ENCODE measurements at places on chromosomes 11 and 22.

- DNase-seq, result peak; percentile 41
Measured at GRCh38 chr11:3959015-3959902, 103.8 kb downstream of the STIM1 start.

- DNase-seq, result no peak
Measured at GRCh38 chr11:62484352-62484751, 62.3 kb downstream of the AHNAK start.

DNA sequence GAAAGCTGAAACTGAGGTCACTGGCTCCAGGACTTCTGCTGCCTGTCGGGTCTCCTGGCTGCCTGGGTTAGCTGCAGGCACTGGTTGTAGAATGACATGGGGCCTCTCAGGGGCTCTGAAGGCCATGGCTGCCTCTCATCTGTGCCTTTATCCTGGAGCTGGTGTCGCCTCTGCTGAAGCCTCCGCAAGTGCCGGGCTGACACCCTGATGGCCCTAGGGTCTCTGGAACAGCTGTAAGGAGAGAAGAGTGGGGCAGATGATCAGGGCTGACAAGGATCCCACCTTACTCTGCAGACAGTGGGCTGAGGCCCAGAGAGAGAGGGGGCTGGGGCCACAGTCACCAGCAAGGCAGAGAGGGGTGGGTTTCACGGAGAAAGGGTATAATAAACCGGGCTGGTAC, 4.6 kb downstream of the PLA2G3 start:
- no peak for DNase-seq

GRCh38 chr22:32920032-32920628, 118.6 kb downstream of the TIMP3 start:
- DNase-seq, result peak; percentile 84

GRCh38 chr22:19067696-19068348, 54.4 kb downstream of the DGCR2 start:
- no peak for DNase-seq

GRCh38 chr11:47948137-47948536, 32.2 kb upstream of the PTPRJ start:
- DNase-seq, result no peak

DNA sequence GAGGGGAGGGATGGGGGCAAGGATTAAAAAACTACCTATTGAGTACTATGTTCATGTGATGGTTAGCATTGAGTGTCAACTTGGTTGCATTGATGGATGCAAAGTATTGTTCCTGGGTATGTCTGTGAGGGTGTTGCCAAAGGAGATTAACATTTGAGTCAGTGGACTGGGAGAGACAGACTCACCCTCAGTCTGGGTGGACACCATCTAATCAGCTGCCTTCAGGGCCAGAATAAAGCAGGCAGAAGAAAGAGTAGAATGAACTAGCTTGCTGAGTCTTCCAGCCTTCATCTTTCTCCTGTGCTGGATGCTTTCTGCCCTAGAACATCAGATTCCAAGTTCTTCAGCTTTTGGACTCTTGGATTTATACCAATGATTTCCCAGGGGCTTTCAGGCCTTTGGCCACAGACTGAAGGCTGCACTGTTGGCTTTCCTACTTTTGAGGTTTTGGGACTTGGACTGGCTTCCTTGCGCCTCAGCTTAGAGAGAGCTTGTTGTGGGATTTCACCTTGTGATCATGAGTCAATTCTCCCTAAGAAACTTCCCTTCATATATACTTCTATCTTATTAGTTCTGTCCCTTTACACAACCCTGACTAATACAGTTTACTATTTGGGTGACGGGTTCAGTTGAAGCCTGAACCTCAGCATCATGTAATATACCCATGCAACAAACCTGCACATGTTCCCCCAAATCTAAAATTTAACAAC, 70.2 kb downstream of the MTNR1B start:
- DNase-seq, result no peak

- DNase-seq, result no peak
Measured at GRCh38 chr22:27046086-27046485, 388.7 kb downstream of the MIAT start.

- DNase-seq, result no peak
Measured at GRCh38 chr22:20486229-20486628, 9.4 kb downstream of the KLHL22 start.

DNA sequence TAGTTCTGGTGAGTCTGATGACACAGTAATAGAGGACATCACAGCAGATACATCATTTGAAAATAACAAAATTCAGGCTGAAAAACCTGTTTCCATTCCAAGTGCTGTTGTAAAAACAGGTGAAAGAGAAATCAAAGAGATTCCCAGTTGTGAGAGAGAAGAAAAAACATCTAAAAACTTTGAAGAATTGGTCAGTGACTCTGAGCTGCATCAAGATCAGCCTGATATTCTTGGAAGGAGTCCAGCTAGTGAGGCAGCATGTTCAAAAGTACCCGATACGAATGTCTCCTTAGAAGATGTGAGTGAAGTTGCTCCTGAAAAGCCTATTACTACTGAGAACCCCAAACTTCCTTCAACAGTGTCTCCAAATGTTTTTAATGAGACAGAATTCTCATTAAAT, 38.7 kb downstream of the RTN3 start:
- DNase-seq, result no peak

DNA sequence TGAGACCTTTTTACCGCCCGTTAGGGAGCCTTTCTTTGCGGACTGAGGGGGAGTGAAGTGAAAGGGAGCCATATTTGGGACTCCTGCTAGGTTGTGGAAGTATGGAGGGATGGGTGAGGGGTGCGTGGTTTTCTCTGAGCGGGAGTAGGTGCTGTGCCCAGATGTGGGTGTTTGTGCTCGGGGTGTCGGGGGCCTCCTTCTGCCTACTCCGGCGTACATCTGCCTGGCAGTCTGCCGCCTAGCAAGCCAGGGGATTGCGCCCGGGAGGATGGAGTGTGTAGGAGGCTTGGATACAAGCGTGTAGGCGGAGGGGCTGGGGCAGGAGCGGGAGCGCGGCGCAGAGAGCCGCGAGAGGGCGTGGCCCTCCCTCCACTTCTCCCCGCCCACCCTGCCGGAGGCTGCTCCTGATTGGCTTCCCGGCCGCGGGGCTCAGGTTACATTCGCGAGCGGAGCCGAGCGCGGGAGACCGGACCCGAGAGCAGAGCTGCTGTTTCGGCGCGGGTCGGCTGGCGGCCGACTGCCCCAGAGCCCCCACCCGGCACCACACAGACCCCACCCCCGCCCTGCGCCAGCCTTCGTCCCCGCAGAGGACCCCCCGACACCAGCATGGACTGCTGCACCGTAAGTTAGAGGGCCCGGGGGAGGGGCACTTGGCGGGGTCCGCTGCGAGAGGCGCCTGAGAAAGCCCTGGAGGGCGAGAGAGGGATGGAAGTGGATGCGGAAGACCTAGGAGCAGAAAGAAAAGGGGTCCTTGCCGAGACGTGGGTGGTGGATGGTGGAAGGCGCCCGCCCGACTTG, at the start of gene NRGN:
TSS of gene NRGN (plus strand) at position 464 of the 798 bp plus-strand sequence. CDS start at position 607, 143 bp downstream.
- peak; percentile 87 for DNase-seq

DNA sequence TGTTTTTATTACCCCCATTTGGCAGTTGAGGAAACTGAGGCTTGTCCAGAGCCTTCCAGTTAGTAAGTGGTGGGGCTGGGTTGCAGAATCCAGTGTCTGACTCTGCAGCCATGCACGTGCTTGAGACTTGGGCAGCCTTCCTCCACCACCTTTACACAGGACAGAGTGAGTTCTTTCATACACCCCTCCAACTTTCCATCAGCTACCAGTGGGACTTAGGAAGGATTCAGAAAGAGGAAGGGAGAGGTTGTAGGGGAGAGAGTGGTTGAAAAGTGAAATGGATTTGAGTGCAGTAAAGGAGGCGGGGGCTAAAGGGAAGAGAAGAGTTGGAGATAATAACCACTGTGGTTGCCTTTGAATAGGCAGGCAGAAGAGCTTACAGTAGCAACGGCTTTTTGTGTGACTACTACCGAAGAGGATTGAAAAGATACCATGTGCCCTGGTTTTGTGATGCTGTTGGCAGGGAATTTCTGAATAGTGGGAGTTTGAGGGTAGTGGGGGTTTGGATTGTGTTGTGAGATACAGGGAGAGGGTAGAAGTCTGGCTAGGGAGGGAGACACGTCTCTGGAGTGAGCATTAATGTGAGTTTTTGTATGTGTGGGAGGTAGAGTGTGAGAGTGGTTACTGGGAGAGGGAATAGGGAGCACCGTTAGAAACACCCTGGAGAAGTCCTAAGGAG, 1.7 kb downstream of the UVRAG start:
- peak; percentile 28 for DNase-seq

- DNase-seq, result no peak
Measured at GRCh38 chr11:34190192-34191139, 85.0 kb downstream of the NAT10 start.

DNA sequence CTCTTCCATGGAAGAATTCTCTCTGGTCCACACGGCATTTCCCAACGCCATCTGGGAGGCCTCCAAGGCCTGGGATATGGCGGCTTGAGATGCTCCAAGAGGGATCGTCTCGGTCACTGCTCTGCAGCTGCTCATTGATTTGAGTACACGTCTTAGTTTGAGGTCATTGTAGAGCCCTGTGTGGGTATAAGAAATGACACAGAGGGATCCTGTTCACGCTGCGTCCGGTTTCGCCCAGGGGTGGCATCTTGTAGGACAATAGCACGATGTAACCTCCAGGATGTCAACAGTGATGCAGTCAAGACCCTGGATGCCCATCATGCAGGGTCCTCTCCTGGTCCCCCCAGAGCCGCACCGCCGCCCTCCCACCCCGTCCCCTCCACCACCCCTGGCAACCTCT, 564.6 kb downstream of the BRD1 start:
- DNase-seq, result no peak

DNA sequence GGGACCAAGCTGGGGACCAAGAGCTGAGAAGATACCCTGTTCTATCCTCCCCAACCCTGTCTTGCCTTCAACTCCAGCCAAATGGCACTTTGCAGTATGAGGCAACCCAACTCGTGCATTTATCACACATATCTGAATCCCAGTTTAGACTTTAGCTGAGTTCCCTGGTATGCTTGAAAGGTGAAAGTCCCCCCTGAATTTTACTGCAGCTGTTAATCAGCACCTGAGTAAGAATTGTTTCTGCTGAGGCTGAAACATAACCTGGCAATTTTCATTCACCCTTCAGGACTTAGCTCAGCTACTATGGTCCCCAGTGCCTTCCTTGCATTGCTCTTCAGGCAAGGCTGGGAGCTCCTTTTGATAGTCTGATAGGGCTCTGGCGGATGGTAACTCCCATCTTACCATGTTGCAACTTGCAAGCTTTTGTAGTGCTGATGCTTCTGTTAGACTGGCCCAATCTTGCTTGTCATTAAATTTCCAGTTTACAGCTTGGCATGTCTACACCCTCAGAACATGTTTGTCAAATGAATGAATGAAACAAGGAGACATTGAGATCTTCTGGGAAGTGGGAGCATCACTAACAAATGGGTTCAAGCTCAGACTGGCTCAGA, 64.0 kb upstream of the SLC6A5 start:
- no peak for DNase-seq

DNA sequence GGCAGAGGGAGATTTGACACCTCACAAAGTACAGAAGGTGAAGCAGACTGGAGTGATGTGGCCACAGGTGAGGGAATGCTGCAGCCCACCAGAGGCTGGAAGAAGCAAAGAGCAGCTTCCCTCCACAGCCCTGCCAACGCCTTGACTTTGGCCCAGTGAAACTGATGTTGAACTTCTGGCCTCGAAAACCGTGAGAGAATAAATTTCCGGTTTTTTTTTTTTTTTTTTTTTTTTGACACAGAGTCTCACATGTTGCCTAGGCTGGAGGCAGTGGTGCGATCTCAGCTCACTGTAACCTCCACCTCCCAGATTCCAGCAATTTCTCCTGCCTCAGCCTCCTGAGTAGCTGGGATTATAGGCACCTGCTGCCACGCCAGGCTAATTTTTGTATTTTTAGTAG, 8.7 kb downstream of the KMT5B start:
- DNase-seq, result no peak

DNA sequence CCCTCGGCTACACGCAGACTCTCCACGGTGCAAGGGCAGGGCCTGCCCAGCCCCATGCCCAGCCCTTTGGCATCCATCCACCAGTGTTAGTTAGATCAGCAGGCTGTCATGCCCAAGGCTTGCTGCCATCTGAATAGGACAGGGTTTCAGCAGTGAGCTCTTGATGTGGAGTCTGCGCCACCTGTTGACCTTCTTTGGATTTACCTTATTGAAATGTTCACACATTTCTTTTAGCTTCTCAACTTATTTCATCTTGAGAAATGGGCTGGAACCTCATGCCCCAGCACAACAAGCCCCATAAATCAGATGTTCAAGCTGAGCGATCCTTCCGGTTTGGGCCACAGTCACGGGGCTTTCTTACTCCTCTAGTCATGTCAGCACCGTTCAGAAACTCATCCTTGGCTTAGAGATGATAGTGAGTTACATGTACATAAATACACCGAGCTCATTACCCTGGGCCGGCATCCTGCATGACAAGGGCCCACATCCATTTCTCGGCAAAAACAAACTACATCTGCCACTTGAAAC, 61.7 kb downstream of the PARVB start:
- peak; percentile 39 for DNase-seq

GRCh38 chr11:119668676-119669075, 60.3 kb downstream of the NECTIN1 start:
- DNase-seq, result no peak

DNA sequence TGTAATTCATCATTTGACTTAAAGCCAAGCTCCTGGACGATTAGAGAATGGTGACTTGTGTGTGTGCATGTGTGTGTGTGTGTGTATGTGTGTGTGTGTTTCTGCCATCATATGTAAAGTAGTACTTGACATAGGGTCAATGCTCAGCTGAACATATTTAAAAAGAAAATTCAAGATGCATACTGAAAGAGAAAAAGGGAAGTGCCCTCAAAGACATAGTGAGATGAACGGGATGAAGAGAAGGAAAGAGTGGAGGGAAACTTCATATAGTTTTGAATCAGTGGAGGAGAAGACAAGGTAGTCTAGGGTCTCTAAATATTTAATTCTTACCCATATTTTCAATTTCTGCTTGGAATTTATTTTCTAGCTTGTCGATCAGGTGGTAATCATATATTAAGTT, 4.0 kb downstream of the TCN1 start:
- no peak for DNase-seq

GRCh38 chr11:63274776-63275175, 31.4 kb upstream of the SLC22A25 start:
- no peak for DNase-seq

- no peak for DNase-seq
Measured at GRCh38 chr11:93028960-93029522, 59.6 kb downstream of the MTNR1B start.

- peak; percentile 81 for DNase-seq
Measured at GRCh38 chr11:2837096-2837601, 48.4 kb downstream of the CDKN1C start.
